ENCODE measurements at places on chromosomes 13 and 19.

- no peak for DNase-seq
Observed at GRCh38 chr13:85654227-85654626, 145.0 kb downstream of the SLITRK6 start.

- no peak for DNase-seq
Observed at GRCh38 chr19:1765232-1765903, 12.1 kb downstream of the ONECUT3 start.

- DNase-seq: no peak
Observed at GRCh38 chr13:72384186-72384823, 343.1 kb downstream of the MZT1 start.

GRCh38 chr19:43780706-43781525, at the start of gene KCNN4:
Gene KCNN4, minus strand, starts transcription at chr19:43780973. Its CDS starts 112 bp downstream, at chr19:43780861.
- DNase-seq: peak; percentile 78

DNA sequence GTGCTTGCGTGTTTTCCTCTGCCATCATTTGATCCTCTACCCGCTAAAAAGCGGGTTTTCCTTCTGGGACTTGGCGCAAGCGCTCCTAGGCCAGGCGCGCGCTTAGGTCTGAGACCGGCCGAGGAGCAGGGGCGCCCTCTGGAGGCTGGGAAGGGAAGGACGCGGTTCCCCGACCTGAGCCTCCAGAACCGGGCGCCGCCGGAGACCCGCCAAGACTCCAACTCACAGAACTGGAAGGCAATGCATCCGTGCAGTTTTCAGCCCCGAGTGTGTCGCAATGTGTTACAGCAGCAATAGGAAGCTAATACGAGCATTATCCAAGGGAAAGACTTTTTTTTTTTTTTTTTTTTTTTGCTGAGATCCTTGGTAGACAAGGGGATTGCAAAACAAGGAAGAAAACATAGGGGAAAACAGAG, 190.9 kb downstream of the COL4A1 start:
- DNase-seq: peak; percentile 67

DNA sequence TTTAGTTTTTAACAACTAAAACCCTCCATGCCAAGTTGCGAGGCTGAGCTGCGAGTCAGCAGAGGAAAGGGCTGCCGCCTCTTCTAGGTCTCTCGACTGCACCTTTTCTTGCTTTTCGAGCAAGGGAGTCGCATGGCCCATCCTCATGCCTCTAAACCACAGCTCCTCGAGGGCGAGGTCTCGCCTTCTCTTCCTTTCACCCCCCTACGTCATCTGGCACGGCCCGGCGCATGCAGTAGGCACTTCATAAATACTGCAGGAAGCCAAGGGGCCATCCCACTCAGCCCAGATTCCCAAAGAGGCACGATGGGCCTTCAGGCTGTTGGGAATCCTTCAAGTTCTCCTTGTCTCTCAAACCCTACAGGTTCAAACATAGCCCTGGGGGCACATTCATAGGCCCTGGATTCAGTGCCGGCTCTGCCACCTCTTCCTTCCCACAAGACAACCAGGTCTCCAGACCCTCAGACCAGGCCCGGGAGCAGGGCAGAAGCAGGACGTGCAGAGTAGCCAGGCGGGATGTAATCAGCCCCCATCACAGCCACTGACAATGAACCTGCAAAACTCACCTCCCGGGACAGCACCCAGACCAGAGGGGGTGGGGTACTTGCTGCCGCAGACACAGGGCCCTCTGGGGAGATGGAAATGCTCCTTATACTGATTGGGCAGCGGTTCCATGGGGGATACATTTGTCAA, 41.7 kb downstream of the GGACT start:
- DNase-seq: no peak

- no peak for DNase-seq
Observed at GRCh38 chr13:97015661-97016350, 21.5 kb upstream of the OXGR1 start.

- no peak for DNase-seq
Observed at GRCh38 chr19:37988758-37989635, 82.0 kb downstream of the SIPA1L3 start.

- no peak for DNase-seq
Observed at GRCh38 chr13:60398907-60399589, 2.0 kb downstream of the TDRD3 start.

Data from stimulated activated CD4-positive, alpha-beta T cell treated with anti-CD3 and anti-CD28 coated beads, Interleukin-2, amount 100 ng/mL, for 24 hours (primary cell).